Activated CD8-positive, alpha-beta memory T cell treated with anti-CD3 and anti-CD28 coated beads, Interleukin-2, amount 50 U/mL, for 4 hours (primary cell): ENCODE measurements at places on chromosomes 3 and 15.

GRCh38 chr3:188274249-188274915 lies 120.4 kb downstream of the LPP start:
- DNase-seq = no peak

DNA sequence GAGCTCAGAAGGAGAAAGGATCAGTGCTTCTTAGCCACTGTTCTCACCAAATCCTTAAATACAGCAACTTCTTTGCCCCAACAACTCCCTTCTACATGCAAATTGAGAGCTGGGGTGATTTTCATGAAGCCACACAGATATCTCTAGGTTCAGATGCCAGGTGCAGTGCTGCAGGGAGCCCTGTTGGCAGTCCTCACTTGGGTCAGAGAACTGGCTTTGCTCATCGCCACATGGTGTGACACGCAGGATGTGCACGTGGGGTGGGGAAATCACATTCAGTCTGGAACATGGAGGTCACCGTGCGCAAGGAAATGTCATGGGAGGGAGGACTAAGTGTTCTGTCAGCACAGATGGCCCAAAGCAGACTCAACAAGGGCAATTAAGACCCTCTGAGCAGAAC lies 103.8 kb downstream of the WDR76 start:
- no peak for DNase-seq

- DNase-seq = no peak
These were observed 39.1 kb downstream of the MRPL46 start for GRCh38 chr15:88428053-88428452.

DNA sequence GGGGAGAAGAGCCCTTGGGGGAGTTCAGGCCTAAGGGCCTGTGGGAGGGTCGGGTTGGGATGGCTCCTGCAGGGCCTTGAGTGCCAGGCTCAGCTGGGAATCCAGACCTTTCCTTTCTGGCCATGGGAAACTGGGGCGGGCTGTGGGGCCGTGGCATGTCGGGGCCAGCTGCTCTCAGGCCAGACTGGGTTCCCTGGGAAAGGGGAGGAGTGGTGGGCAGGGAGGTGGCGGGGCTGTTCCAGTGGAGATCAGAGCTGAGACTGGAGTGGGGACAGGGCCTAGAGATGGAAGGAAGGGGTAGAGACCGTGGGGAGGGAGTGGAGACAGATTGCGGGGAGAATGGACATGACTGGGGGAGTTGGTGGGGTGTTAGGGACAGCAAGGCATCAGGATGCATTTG lies 20.3 kb downstream of the FBLN2 start:
- DNase-seq = no peak

DNA sequence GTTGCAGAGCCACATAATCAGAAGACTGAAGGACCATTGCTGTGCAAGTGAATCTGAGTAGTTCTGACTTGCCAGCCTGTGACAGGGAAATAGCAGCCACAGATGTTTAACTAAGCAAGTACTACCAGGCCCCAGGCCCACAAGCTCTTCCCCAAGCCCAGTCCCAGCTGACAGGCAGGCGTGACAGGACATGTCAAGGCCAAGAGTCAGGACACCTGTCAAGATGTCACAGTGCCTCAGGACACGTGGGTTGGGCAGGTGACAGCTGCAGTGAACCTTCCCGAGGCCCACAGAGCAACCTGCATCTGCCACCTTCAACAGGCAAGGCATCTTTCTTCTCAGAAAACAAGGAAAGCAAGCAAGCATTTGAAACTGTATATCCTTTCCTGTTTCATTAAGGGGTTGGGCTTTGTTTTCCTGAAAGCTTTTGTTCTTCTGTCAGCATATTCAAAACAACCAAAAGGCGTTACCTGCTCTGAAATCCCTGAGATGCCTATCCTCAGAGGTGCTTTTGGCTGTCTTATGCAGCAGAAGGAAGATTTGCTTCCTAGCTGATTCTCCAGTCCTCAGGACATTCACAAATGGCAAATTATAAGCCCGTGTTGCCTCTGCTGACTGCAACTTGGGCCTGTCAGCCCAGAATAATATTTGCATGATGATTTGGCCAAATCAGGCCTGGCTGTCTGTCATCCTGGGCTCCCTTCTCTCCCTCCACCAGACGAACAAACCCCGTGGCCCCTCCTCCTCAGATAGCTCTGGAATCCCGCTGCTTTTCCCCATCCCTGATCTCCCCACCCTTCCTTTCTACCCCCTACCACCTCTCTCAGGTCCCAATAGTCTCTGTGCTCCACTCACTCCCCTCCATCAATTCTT lies 171.8 kb upstream of the WNT5A start:
- no peak for DNase-seq

- DNase-seq = no peak
These were observed 15.2 kb downstream of the PRICKLE2 start for GRCh38 chr3:64209866-64210621.

DNA sequence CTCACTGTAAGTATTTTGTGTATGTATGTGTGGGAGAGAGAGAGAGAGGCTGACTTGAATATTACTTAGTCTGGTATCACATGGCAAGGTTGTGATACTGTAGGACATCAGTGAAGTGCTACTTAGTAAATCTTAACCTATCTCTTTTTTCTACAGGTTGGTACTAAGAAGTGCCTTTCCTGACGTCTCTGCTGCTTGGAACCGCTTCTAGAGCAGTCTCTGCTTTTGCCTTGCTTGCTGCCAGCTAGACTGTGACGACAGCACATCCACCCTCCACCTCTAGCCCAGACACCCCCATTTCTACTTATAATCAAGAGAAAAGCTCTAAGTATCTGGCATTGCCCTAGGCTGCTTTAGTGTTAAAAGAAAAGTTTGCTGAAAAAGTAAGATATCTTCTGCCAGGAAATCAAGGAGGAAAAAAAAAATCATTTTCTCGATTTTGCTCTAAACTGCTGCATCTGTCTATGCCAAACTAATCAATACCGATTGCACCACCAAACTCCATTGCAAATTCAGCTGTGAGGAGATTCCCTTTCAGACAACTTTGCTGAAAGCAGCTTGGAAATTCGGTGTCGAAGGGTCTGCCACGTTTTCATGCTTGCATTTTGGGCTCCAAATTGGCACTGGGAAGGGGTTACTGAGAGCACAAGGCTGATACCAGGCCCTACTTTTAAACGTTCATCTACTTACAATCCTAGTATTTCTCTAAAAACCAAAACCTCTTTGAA lies 30.7 kb downstream of the MBNL1 start:
- no peak for DNase-seq

- DNase-seq = no peak
These were observed 199.4 kb upstream of the THBS1 start for GRCh38 chr15:39381517-39381916.

DNA sequence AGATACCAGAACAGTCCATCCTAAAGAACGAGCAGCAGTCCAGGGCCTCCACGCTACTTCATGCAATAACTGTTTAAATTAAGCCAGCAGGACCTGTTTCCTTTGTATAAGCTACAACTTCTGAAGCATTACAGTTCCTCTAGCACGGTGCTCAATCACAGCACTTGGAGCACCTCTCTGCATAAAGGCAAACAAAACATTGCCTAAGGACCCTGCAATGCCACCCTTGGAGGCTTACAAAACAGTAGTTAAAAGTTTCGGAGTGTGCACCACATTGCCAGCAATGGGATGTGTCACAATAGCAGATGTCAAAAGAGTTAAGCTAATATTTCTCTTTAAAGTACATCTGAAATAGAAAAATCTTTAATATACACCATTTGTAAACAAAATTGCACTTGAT lies 2.6 kb upstream of the VPS39 start:
- no peak for DNase-seq
